ENCODE measurements at places on chromosomes 12 and 14. TPM values are rescaled to one million over a fixed set of nuclear protein-coding genes. Genes with fewer than 3 reads are reported as not detected.

Gene NRIP2
- 0.15 TPM for total RNA-seq

Gene TEP1
- total RNA-seq: 15.8 TPM

Gene C12orf54
- not detected for total RNA-seq

Gene PLEKHH1
- 35.3 TPM for total RNA-seq

Gene GNB3
- 17.3 TPM for total RNA-seq

Gene TTC6
- 0.33 TPM for total RNA-seq

- H3K36me3 ChIP-seq: peaks cover 17% of the 10 kb centered on the region
- H3K4me1 ChIP-seq: no peaks in the 10 kb centered on the region
- no peak overlapping the region for H3K4me3 ChIP-seq
- DNase-seq: no peak
Measured at GRCh38 chr12:75568393-75568792, 57.0 kb upstream of the KRR1 start.

GRCh38 chr12:22172501-22172900 lies 126.5 kb downstream of the CMAS start:
- H3K27me3 ChIP-seq: no peaks in the 10 kb centered on the region
- no peak for DNase-seq
- H3K36me3 ChIP-seq: no peaks in the 10 kb centered on the region
- H3K4me3 ChIP-seq: no peak overlapping the region
- no peaks in the 10 kb centered on the region for H3K4me1 ChIP-seq

GRCh38 chr12:3275171-3276041 lies 198.2 kb downstream of the TSPAN9 start:
- H3K4me3 ChIP-seq: no peak overlapping the region
- peak; percentile 86 for DNase-seq
- no peaks in the 10 kb centered on the region for H3K36me3 ChIP-seq
- no peak overlapping the region for H3K27ac ChIP-seq

DNA sequence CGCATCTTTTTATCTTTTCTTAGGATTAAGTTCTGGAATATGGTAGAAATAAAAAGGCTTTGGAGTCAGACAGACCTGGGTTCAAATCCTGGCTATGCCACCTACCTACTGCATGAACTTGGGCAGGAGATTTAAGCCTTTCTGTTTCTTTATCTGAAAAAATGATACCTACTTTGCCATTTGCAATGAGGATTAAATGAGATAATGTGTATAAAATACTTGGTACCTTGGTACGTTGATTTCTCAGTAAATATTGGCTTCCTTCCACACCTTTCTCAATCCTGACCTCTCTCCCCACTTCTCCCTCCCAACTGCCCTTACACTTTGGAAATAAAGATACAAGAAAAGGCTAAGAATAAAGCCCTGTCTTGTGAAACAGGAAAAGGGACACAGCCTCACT lies 172.6 kb downstream of the PAX9 start:
- no peak overlapping the region for H3K4me3 ChIP-seq
- H3K36me3 ChIP-seq: no peaks in the 10 kb centered on the region
- H3K27ac ChIP-seq: no peak overlapping the region

DNA sequence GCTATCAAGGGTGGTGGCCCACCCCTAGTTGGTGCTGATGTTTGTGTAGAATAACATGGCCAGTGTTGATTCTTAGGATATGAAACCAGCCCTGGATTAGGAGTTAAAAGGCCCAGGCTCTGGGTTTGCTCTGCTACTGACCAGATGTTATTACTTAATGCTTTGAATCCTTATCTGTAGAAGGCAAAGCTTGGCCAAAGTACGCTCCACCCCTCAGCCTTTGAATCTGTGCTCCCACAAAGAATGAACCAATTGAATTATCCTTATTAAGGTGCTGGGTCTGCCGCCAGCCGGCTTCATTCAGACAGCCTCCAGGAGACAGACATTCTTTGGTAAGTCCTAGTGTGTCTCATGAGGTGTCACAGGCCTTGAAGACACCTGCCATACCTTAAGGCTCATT lies 41.8 kb downstream of the AKAP3 start:
- no peak for DNase-seq
- no peak overlapping the region for H3K4me3 ChIP-seq
- no peak overlapping the region for H3K27ac ChIP-seq
- H3K27me3 ChIP-seq: no peaks in the 10 kb centered on the region
- peaks cover 2% of the 10 kb centered on the region for H3K4me1 ChIP-seq

- no peaks in the 10 kb centered on the region for H3K27me3 ChIP-seq
- DNase-seq: peak; percentile 67
- no peak overlapping the region for H3K27ac ChIP-seq
- H3K4me3 ChIP-seq: peak overlapping the region; percentile 50
Measured at GRCh38 chr12:52789637-52790426, 6.1 kb downstream of the KRT3 start.

- no peaks in the 10 kb centered on the region for H3K27me3 ChIP-seq
- H3K4me1 ChIP-seq: no peaks in the 10 kb centered on the region
- no peak overlapping the region for H3K27ac ChIP-seq
Measured at GRCh38 chr12:116104167-116104767, 173.2 kb downstream of the MED13L start.

GRCh38 chr12:109989380-109989779 lies 6.8 kb downstream of the GIT2 start:
- peaks cover 13% of the 10 kb centered on the region for H3K36me3 ChIP-seq
- no peak overlapping the region for H3K4me3 ChIP-seq
- no peaks in the 10 kb centered on the region for H3K4me1 ChIP-seq
- no peak overlapping the region for H3K27ac ChIP-seq
- no peak for DNase-seq

DNA sequence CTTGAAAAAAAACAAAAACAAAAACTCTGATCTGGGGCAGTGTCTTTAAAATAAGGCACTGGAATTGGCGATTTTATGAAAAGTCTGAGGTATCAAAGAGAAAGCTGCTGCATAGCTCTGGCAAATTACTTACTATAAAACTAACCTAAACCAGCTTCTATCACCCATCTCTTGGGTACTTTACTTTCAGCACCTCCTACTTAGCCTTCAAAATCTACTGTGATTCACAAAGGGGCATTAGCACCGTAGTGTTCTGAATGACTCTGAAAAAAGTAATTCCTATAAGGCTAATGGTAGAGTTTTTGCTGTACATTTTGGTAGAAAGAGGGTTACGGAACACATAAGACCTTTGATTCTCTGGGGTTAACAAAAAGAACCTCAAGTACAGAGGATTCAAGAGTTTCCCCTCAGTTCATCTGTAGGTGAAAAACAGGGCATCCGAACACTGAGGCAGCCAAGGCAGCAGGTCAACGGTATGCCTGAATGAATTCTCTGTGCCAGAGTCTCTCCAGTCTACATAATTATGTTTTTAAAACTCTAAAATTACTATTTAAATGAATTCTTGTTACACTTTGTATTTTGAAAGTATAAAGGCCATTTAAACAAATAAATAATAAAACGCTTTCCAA lies 101.5 kb downstream of the ELK3 start:
- no peak for DNase-seq
- no peak overlapping the region for H3K27ac ChIP-seq
- H3K4me3 ChIP-seq: no peak overlapping the region
- H3K4me1 ChIP-seq: peaks cover 2% of the 10 kb centered on the region
- peaks cover 8% of the 10 kb centered on the region for H3K36me3 ChIP-seq
- H3K27me3 ChIP-seq: no peaks in the 10 kb centered on the region

DNA sequence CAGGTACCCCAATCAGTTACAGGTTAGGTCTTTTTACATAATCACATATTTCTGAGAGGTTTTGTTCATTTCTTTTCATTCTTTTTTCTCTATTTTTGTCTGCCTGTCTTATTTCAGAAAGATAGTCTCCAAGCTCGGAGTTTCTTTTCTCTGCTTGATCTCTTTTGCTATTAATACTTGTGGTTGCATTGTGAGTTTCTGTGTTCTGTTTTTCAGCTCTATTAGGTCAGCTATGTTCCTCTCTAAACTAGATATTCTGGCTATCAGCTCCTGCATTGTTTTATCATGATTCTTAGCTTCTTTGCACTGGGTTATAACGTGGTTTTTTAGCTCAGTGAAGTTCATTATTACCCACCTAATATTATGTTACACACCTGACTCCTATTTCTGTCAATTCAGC lies 914.1 kb downstream of the TRHDE start:
- no peak for DNase-seq
- no peak overlapping the region for H3K27ac ChIP-seq
- H3K4me1 ChIP-seq: no peaks in the 10 kb centered on the region
- no peak overlapping the region for H3K4me3 ChIP-seq

GRCh38 chr14:50955373-50956043 lies 11.2 kb upstream of the PYGL start:
- no peak overlapping the region for H3K4me3 ChIP-seq
- no peak overlapping the region for H3K27ac ChIP-seq
- no peaks in the 10 kb centered on the region for H3K27me3 ChIP-seq
- DNase-seq: peak; percentile 85
- H3K4me1 ChIP-seq: peaks cover 3% of the 10 kb centered on the region
- H3K36me3 ChIP-seq: peaks cover 2% of the 10 kb centered on the region

- H3K27me3 ChIP-seq: no peaks in the 10 kb centered on the region
- H3K4me3 ChIP-seq: no peak overlapping the region
- no peaks in the 10 kb centered on the region for H3K36me3 ChIP-seq
- peak; percentile 77 for DNase-seq
- no peaks in the 10 kb centered on the region for H3K4me1 ChIP-seq
Measured at GRCh38 chr12:115233891-115234543, 550.0 kb upstream of the TBX3 start.

Measured in H9 (cell line).